ENCODE measurements at places on chromosomes 2 and 18. TPM values are rescaled to one million over a fixed set of nuclear protein-coding genes. Genes with fewer than 3 reads are reported as not detected.

HOXD11 gene
- total RNA-seq = not detected

IKZF2 gene
- total RNA-seq = 11.9 TPM

SERPINB11 gene
- total RNA-seq = not detected

DNA sequence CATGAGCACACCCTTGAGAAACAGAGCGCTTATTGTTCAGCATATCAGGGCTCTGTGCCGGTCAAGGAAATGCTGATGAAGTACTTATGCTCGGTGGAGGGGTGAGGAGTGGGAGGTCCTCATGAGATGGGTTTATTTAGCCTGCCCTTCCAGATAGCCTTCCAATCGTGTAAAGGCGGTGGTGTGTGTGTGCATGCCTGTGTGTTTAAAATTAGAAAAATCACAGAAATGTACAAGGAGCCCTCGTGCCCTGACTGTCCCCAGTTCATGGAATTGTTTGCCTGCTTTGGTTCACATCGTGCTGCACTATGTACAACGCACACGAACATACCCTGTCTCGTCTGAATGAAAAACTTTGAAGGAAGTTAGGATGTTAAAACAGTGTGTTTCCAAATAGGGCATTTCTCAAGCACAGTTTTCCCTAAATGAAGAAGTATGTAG lies 158.6 kb downstream of the AQP4 start:
- DNase-seq = no peak

DNA sequence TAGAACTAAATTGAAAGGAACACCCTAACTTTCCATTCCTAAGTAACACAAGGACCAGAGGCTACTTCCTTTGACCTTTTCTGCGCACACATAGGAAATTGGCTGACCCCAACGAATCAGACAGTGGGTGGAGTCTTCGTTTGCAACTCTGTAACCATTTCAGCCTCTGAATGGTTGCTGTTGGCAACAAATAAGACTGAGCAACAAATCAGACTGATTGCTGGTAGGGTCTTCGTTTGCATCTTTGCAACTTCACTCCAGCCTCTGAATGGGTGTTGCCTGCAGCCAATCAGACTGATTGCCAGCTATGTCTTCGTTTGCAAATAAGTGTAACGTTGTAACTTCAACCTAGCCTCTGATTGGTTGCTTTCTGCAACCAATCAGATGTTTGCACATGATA lies 34.6 kb downstream of the USP40 start:
- DNase-seq = no peak

GRCh38 chr2:149084924-149085795 lies 46.7 kb downstream of the LYPD6B start:
- no peak for DNase-seq

GRCh38 chr18:33460681-33461080 lies 20.2 kb upstream of the CCDC178 start:
- no peak for DNase-seq

- DNase-seq = no peak
Measured at GRCh38 chr2:17857021-17857420, 21.4 kb upstream of the KCNS3 start.

- DNase-seq = no peak
Measured at GRCh38 chr2:25539136-25539535, 134.2 kb downstream of the DTNB start.

DNA sequence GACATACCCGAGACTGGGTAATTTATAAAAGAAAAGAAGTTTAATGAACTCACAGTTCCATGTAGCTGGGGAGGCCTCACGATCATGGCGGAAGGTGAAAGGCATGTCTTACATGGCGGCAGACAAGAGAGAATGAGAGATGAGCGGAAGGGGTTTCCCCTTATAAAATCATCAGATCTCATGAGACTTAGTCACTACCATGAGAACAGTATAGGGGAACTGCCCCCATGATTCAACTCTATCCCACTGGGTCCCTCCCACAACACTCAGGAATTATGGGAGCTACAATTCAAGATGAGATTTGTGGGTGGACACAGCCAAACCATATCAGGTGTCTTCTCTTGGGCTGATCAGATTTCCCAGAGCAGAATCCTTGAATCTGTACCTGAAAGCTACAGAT lies 617.3 kb upstream of the ID2 start:
- no peak for DNase-seq

- DNase-seq = no peak
Measured at GRCh38 chr2:143422681-143423080, 293.5 kb downstream of the ARHGAP15 start.

DNA sequence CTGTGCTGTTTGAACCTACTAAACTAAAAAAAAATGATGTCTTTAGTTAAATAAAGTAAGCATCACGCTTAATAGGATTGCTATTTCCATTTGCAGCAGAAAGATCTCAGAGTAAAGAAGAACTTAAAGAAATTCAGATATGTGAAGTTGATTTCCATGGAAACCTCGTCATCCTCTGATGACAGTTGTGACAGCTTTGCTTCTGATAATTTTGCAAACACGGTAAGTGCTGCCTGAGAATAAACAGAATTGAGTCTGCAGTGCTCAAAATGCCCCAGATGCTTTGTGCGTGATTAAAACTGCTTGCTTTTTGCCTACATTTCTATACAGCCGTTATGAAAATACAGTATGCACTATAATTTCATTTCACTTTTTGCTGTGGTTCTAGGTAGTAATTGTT lies 3.9 kb downstream of the CDCA7 start:
- DNase-seq = no peak

DNA sequence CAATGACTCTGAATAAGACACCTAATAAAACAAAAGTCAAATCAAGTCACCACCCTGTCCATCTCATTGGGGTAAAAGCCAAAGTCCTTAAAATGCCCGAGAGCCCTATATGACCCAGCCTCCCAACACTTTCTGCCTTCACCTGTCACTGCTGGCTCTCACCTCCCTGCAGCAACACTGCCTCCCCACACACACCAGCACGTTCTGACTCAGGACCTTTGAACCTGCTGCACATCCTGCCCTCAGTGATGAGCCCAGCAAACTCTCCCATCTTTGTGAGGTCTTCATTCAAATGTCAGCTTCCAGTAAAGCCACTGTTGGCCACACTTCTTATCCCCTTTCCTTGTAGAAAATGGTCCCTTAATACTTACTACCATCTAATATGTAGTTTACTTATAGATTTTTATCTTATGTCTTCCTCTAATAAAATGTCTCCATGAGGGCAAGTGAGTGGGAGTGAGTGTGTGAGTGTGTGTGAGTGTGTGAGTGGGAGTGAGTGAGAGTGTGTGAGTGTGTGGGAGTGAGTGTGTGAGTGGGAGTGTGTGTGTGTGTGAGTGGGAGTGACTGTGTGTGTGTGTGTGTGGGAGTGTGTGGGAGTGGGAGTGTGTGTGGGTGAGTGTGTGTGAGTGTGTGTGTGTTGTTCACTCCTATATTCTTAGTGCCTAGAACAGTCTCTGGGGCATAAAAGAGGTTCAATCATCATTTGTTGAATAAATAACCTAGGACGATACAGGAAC lies 504.7 kb downstream of the EIPR1 start:
- DNase-seq = no peak

DNA sequence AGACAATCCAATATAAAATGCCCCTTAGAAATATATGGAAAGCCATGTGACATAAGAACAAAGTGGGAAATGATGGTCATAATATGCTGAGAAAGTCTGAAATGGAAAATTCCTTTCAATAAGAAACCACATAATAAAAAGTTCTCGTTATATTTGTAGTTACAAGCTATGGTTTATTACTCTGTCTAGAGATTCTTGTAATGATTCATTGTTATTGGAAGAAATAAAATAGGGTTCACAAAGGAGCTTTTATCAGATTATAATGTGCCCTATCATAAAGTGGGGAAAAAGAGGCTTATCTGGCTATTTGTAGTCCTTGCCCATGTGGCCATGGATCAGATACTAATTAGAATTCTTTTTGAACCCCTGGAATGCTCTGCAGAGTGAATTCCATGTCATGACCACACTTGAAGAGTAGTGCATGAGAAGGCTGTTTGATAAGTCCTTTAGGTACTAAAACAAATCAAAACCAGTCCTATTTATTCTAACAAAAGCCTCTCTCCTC lies 420.7 kb upstream of the NRP2 start:
- DNase-seq = no peak

- DNase-seq = no peak
Measured at GRCh38 chr2:177147093-177147694, 65.4 kb upstream of the HNRNPA3 start.

DNA sequence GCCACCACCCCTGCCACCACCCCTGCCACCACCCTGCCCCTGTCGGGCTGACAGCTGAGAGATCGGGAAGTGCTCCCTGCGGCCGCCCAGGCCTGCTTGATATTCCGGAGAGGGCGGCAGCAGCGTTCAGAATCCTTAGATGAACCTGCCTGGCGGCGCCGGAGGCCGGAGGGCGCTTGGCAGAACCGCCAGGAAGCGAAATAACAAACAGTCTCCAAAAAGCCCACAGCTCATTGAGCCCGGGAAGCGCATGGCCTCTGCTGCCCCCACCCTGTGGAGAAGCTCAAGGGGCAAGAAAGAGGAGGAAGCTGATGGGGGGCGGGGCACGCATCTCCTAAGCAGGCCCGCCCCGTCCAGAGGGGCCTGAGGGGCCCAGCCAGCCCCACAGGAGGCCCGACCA lies 92.2 kb upstream of the MBOAT2 start:
- no peak for DNase-seq

DNA sequence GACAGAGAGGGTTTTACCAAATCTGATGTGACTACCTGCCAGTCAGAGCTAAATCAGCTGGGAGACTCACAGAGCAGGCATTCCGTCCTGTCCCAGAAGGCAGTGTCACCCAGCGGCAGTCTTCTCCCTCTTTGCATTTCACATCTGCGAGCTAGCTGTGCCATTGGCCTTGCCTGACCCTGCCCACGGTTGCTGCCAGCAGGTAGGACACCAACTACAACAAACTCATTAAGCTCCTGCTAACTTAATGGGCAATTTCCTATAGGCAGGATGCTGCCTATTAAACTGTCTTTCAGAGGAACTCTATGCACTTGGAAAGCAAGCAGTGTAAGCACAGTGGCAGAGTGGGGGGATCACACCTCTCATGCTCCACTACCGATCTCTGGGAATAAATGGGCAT lies 116.4 kb upstream of the CAPN13 start:
- DNase-seq = no peak

- no peak for DNase-seq
Measured at GRCh38 chr2:30180226-30180625, 33.4 kb downstream of the YPEL5 start.

DNA sequence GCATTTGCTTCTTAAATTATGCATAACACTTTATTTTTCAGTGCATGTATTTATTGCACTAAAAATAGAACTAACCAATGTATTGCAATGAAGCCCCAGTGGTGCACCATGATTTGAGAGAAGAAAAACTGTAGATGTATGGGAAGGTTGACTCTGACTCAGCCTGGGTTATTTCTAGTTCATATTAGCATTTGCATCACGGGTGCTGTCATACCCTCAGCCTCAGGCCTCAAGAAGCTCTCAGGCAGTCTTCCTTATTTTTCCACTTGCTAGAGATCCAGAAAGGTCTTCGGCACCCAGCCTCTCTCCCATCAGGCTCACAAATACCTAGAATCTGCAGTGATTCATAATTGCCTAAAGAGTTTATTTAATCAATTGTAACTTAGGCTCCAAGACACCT lies 148.0 kb downstream of the DNER start:
- no peak for DNase-seq

GRCh38 chr2:127591221-127591923 lies 54.6 kb upstream of the GPR17 start:
- DNase-seq = peak; percentile 37

DNA sequence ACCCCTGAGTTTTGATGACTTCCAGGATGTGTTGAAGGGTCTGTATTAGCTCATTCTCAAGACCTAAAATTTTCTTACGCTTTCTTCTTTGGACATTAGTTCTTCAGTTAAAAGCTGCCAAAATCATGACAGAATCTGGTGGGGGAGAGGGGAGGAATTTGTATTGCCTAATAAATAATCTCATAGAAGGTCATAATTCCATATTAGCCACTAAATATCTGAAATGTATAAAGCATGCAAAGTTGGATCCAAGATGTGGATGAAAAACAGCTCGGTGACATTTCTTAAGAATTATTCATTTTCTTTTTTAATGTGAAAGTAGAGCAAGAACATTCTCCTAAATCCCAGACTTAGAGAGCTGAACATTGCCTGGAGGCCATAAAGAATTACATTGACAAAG lies 120.1 kb downstream of the MMADHC start:
- no peak for DNase-seq

- no peak for DNase-seq
Measured at GRCh38 chr18:2982452-2983269, 30.3 kb downstream of the LPIN2 start.
